ENCODE measurements at places on chromosomes 5 and 9.

GRCh38 chr5:75053054-75053303 is 621 bp upstream of the GCNT4 start:
- no peak for DNase-seq

DNA sequence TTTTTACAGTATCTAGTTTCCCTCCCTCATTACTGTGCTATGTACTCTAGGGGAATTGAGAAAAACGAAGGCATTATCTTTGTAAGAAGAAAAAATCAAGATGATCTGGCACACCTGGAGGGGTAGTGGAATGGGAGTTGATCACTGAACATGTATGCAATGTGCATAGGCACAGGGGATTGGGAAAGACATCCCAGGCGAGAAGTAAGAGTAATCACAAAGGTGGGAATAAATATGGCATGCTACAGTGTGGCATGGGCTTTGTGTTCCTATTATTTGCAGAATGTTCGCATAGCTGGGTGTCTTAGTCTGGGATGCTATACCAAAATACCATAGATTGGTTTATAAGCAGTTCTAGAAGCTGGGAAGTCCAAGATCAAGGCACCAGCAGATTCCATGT is 130.6 kb downstream of the SMARCA2 start:
- no peak for DNase-seq

DNA sequence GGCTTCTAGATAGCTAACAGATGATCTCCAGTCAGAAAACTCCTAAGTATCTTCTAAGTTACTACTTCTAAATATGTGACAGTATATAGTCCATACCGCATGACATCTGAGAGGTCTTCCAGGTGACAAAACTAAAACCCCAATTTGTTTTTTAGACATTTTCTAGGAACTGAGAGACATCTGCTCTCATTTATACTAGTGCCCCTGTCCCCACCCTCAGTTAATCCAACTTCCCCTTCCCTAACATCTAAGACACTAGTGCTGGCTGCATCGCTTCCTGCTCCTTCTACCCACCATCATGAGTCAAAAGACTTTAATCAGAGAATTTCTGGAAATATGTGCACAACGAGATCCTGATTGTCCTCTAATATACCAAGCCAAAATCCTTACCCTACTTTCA is 37.9 kb downstream of the FBXW11 start:
- no peak for DNase-seq

DNA sequence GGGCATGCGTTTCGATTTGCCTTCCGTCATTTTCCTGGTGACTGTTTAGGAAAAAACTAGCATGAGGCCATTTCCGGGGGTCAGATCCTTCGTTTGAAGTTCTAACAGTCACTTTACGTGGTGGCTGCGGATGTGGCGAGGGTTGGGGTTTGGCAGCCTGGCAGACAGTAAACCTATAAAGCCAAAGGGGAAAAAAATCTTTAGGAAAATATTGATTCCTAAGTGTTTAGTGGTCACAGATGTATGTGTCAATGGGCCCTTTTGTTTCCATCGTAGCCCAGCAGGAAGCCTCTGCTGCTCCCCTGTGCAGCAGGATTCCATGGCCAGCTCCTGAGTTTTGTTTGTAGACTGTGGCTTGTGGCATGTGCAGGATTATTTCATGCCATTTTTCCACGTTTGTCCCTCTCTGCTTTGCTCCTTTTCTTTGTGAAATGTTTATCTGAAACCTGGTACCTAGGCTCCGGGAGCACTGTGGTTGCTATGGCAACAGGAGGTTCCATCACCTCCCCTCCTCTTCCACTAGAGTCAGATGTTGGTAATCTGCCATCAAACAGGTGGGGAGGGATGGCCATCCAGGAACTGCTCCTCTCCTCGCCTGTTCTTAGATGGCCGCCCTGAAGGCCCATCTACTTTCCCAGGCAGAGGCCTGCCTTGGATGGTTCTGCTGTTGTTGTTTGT is 202.3 kb downstream of the AOPEP start:
- no peak for DNase-seq

DNA sequence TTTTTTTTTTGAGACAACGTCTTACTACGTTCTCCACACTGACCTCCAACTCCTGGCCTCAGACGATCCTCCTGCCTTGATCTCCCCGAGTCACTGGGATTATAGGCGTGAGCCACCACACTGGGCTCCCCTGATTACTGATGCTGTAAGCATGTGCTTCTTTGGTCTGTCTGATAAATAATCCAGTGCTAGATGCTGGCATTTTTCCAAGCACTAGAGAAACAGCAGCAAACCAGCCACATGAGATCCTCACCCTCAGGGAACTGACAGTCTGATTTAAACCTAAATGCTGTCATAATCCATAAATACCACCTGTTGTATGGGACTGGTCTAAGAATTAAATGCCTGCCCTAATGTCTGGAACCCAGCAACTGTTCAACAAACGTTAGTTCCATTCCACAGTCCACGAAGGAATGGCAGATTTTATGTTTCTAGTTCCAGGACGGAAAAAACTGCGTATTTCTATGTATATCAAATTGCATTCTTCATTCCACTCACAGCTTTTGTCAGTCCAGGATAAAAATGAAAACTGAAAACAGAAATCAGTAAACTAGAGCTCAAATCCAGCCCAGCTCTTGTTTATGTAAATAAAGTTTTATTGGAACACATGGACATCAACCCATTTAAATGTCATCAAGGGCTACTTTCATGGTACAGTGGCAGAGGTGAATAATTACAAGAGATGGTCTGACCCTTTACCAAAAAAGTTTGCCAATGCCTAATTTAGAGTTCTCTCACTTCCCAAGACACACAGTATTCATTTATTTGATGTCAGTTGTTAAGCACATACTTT is 20.1 kb downstream of the SLC35D2 start:
- DNase-seq: no peak

DNA sequence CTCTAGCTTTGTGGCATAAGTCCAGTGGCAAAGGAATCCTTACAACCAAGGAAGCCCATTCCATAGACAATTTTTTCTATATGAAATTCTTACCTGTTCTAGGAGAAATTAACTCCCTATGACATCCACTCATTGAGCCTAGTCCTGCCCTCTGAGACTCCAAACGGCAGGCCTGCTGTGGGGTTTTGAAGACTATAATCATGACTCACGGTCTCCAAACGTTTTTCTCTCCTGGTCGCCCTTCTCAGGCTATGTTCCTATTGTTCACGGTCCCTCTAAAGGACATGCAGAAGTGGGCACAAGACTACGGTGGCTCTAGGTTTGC is 611 bp downstream of the EXOSC3 start:
- no peak for DNase-seq

DNA sequence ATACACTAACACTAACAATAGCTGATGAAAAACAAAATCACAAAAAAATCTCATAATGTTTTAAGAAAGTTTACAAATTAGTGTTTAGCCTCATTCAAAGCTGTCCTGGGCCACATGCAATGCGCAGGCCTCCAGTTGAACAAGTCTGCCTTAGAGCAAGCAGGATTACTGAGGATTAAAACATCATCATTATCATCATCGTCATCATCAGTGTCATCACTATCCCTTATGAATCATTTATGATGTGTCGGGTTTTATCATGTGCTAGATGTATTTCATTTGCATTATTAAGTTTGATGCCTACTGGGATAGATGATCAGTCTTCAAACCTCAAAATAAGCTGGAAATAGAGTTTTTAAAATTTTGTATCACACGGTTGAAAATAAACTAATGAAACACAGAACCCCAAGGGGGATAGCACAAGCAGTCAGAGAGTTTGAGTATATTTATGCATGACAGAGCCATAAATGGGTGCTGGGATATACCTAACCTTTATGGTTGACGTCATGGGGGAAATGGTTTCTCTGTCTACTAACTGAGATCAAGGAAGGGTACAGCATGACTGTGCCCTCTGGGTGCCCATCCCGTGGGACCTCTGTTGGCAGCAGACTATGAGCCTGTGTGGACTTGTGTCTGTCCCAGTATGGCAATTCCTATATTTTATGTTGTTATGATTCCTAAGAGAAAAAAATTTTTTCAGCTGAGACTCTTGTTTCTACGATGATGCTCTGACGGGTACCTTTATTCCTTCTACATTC is 150.3 kb upstream of the ADRA1B start:
- no peak for DNase-seq

- DNase-seq: peak; percentile 15
These were observed 7.8 kb upstream of the FOXI1 start for GRCh38 chr5:170097934-170098333.

GRCh38 chr9:113927277-113927676 is 51.2 kb downstream of the ZNF618 start:
- no peak for DNase-seq

DNA sequence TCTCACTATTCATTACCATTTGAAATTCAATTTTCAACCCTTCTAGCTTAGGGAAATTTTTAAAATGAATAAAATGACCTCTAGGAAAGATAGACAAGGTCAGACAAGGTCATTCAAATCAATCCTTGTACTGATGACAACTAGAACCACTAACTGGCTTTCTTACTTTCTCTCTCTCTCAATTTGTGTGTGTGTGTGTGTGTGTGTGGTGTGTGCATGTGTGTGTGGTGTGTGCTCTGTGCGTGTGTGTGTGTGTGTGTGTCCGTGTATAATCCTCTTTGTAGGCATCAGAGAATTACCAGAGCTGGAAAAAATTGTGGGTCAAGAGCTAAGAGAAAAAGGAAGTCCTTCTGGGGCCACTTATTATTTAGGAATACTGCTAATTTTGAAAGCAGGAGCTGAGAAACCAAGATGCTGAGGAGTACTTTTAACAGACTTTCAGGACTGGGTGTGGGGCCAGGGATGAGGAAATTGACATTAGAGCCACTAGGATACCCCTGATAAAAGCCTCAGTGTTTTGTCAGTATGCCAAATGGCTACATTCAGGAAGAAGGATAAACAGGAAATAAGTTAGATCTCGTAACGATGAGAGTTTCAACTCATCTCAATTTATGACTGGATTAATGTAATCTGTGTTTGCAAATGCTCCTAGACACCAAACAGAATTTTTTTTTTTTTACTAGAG is 723.3 kb downstream of the CETN3 start:
- no peak for DNase-seq

DNA sequence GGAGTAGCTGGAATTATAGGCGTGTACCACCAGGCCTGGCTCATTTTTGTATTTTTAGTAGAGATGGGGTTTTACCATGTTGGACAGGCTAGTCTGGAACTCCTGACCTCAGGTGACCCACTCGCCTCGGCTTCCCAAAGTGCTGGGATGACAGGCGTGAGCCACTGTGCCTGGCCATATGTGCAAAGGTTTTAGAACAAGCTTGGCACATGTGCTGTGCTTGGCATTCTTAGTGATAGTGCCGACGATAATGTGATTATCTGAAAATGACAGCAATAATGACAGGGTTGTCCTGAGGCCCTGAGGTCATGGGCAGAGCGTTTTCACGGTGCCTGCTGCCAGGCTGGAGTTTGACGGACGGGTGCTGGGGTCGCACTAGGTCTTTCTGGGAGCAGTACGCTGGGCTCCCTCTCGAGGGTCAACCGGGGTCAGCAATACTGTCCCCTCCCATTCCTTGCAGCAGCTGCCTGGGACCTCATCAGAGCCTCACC is 42.6 kb downstream of the HMCN2 start:
- DNase-seq: no peak

DNA sequence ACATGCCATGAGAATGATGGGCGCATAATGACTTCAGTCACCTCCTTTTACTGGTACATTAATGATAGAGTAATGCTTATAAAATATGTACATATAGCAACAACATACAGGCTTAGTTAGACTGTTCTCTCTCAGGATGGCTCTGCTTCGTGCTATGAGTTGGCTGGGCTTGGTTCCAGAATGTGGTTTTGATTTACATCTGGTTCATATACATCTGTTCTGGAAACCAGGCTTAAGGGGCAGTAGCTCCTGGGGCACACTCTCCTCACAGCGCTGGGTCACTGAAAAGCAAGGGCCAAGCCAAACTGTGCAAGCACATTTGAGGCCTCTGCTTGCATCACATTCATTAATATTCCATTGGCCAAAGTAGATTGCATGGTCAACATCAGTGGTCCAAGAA is 44.9 kb downstream of the PCSK1 start:
- no peak for DNase-seq

GRCh38 chr9:94610181-94610606 is 16.6 kb upstream of the FBP2 start:
- DNase-seq: no peak

DNA sequence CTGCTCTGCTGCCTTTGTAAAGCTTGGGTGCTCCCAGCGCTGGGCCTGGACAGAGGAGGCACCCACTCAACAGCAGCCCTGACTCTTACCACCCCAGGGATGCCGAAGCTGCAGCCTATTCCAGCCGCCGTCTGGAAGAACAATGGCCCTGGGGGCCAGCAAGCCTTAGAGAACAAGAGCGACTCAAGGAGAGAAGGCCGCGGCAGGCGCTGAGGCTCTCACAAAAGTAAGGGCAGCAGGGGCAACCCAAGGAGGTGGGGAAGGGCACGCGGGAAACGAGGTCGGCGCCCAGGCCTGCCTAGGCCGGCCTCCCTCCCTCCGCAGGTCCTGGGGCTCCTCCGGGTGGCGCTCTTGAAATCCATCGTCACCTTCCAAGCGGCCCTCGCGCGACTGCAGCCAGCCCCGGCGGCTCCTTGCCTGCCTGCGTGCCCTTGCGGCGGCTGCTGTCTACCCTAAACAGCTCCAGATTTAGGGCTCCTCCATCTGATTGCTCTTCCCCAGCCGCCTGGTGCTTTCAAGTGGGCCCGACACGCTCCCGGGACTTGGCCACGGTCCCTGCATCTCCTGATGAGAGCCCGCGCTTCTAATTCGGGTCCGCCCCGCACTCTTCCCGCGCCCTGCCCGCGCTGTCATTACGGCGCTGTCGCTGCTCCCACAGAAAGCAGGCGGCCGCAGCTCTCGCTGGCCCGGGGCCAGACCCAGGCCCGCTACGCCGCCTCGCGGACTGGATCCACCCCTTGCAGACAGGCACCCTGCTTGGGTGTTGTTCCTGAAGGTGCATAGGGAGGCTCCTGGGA is 213.3 kb downstream of the SEMA6A start:
- DNase-seq: peak; percentile 67

GRCh38 chr5:135094339-135095051 is 60.5 kb upstream of the PITX1 start:
- no peak for DNase-seq

DNA sequence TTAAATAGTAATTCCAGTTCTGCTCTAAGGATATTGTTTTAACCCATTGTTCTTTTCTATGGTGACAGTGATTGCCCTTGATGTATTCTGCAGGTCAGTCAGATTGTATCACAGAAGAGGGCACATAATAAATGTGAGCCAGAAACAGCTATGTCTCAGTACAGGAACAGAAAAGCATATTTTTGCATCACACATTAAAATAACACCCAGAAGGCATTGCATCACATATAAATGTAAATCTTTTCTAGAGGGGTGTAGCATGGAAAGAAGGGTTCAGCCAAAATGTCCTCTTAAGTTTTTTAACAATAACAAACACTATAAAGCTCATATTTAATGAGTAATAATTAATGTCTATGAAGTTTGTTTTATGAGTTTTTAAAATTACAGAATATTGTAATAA is 30.0 kb downstream of the ZCCHC7 start:
- no peak for DNase-seq

- no peak for DNase-seq
These were observed 275.9 kb upstream of the WWC1 start for GRCh38 chr5:168015506-168015905.

Measured in globus pallidus (tissue), 1 donor.